ENCODE measurements at places on chromosomes 1 and 21. TPM values are rescaled to one million over a fixed set of nuclear protein-coding genes. Genes with fewer than 3 reads are reported as not detected.

BACH1 gene
- total RNA-seq: 23.7 TPM

ARHGEF19 gene
- 3.3 TPM for total RNA-seq

KCNJ6 gene
- total RNA-seq: not detected

CPT2 gene
- 22.2 TPM for total RNA-seq

TMEM240 gene
- total RNA-seq: not detected

ELF3 gene
- total RNA-seq: not detected

KLHDC8A gene
- total RNA-seq: not detected

MTARC2 gene
- 2.5 TPM for total RNA-seq

RNF186 gene
- total RNA-seq: not detected

SLC22A15 gene
- 5.2 TPM for total RNA-seq

C1orf141 gene
- total RNA-seq: not detected
